ENCODE measurements at places on chromosomes 7 and 10. TPM values are rescaled to one million over a fixed set of nuclear protein-coding genes. Genes with fewer than 3 reads are reported as not detected.

The ELOVL3 gene
- total RNA-seq: 0.30 TPM

The CTBP2 gene
- 103 TPM for total RNA-seq

The FASTK gene
- total RNA-seq: 83.3 TPM

The GALNT17 gene
- total RNA-seq: not detected

The CTTNBP2 gene
- 0.53 TPM for total RNA-seq

The HACD1 gene
- total RNA-seq: 64.4 TPM

The TMEM120A gene
- total RNA-seq: 47.1 TPM

The HYAL4 gene
- not detected for total RNA-seq

The HNRNPF gene
- total RNA-seq: 326 TPM

The NOS3 gene
- total RNA-seq: 0.30 TPM

The GNB2 gene
- total RNA-seq: 168 TPM

The MYO1G gene
- 0.14 TPM for total RNA-seq

The LIPM gene
- total RNA-seq: not detected

The CRHR2 gene
- not detected for total RNA-seq

The SRGN gene
- 61.5 TPM for total RNA-seq

Measured in A549 treated with CORT108297 at 1 μM for 4 hours (cell line).